ENCODE measurements at places on chromosomes 11 and 22.

- DNase-seq = peak; percentile 33
These were observed 4.0 kb downstream of the TRIM6 start for GRCh38 chr11:5600374-5600851.

DNA sequence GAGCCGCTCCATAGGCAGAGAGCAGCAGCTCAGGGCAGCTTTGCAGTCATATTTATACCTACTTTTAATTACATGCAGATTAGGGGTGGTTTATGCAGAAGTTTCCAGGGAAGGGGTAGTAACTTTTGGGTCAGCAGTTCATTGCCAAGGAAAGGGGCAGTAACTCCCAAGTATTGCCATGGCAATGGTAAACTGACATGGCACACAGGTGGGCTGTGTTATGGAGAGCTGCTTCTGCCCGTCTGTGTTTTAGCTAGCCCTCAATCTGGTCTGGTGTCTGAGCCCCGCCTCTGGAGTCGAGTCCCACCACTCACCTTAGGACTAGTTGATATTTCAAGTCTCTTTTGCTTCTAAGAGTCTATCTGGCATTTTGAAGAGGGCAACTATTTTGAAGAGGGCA is 12.2 kb upstream of the ZBTB16 start:
- DNase-seq = no peak

DNA sequence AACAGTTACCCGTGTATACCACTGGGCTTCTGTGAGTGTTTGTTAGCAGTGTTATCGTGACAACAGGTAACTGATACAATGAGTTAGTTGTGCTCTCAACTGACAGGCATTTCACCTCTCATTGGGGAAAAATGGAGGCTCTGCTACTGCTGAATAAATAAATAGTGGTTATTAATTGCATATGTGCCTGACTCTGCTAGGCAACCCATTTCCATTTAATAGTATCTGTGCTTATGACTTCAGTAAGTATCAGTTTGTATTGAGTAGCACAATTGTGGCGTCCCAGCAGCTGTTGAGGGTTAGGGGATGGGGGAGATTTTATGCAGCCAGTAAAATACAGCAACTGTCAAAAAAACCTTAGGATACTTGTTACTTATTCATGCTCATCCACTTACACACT is 123.4 kb upstream of the SEZ6L start:
- no peak for DNase-seq

DNA sequence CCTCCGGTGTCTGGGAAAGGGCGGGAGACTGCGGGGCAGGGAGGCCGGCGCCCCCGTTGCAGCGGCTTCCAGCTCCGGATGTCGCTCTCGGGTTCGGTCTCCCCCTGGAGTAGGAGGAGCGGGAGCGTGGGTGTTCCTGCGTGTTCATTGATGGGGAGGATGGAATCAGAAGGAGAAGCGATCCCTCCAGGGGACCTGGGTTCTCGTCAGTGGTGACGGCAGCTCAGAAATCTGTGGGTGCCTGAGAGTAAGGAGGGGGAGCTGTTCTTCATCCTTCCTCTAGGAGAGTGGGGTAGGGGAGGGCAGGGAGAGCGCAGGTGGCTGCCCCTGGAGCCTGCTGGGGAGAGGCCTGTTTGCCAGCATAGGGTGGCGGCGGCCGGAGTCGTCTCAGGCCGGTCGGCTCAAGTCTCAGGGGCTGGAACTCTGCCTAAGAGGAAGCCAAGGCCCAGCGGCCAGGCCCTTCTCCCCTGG is 1.1 kb downstream of the UBASH3B start:
- DNase-seq = no peak

GRCh38 chr11:68007498-68008380 is 2.4 kb upstream of the ALDH3B1 start:
- no peak for DNase-seq

DNA sequence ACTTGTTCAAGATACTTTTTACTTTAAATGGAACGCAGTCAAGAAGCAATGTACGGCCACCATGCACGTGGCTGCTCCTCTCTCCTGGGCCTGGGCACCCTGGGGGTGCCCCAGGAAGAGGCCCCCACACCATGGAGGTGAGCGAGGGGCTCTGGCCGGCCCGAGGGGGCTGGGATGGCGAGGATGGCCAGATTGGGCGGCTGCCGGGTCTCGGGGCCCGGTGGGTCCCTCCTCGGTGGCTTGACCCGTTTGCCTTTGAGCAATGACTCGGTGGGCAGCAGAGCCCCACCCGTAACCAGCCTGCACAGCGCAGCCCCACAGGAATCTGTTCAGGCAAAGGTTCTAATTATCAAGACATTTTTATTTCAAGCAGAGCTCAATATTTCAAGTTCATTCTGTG is 167.4 kb downstream of the BRD1 start:
- no peak for DNase-seq

DNA sequence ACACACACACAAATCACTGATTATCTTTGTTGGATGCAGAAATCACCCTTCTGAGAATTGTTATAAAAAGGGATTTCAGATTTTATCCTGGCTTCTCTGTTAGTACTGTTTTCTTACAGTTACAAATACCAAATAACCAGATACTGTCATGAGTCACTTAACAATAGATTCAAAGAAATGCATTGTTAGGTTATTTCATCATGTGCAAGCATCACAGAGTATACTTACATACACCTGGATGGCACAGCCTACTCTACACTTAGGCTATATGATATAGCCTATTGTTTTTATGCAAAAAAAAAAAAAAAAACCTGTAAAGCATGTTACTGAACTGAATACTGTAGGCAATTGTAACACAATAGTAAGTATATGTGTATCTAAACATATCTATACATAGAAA is 319.2 kb upstream of the ARHGAP42 start:
- DNase-seq = no peak

DNA sequence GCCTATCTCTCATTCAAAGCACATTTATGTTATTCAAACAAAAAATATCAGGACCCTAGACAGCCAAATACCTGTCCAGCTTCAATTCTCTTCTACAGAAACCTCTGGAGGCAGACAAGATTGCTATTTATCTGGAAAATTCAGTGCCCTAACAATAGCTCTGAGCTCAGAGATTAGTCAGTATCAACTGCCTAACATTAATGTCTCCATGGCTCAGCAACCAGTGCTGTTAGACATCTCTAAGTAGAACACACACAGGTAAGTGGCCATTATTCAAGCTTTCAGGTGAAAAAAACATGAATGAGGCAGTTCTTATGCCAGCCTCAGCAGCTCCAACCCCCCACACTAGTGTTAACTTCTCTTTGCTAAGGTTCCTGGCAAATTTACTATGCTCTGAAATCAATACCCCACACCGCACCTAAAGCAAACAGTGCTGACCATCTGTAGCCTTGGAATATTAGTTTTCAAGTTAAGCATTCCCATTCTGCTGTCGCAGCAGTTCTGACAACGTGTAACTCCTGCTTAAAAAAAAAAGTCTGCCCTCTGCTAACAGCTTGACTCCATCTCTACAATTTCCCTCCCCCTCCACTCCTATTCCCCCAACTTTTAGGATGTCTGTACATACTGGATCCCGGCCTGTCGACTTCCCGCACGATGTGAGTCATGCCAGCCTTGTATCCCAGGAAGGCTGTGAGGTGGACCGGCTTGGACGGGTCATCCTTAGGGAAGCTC is 1.5 kb downstream of the RPL3 start:
- DNase-seq = no peak

GRCh38 chr11:126510621-126511370 is 155.3 kb downstream of the ST3GAL4 start:
- no peak for DNase-seq

DNA sequence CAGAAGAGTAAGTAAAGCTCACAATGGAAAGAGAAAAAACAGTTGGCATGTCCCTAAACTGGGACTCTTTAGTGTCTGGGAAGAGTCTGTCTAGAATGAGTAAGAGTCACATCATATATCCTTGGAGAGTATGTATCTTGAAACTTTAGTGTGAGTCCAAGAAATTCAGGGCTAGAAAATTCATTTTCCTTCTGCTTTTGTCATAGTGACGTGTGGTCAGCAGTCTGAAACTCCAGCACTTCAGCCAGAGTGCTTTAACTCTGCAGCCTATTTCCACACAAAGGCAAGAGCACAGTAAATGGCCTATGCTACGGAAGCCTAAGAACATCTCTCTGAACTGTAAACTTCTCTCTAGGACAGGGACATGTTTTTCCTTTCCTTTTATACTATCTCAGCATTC is 174.1 kb downstream of the FAM181B start:
- no peak for DNase-seq

- DNase-seq = no peak
These were observed 182.3 kb downstream of the TENM4 start for GRCh38 chr11:79258576-79258975.
